ENCODE measurements at places on chromosomes 6 and 20.

DNA sequence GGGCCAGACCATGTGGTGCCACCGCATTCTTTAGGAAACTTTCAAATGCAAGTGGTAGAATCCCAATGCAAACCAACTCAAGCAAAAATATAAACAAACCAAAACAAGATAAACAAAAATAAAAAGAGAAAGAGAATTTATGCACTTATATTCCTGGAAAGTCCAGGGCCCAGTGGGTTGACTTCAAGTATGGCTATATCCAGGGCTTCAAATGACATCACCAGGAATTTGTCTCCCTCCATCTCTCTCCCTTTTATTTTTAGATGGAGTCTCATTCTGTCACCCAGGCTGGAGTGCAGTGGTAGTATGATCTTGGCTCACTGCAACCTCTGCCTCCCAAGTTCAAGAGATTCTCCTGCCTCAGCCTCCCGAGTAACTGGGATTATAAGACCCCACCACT, 56.1 kb upstream of the PNRC1 start:
- DNase-seq: no peak

GRCh38 chr20:20734475-20734948, 22.1 kb upstream of the RALGAPA2 start:
- no peak for DNase-seq

DNA sequence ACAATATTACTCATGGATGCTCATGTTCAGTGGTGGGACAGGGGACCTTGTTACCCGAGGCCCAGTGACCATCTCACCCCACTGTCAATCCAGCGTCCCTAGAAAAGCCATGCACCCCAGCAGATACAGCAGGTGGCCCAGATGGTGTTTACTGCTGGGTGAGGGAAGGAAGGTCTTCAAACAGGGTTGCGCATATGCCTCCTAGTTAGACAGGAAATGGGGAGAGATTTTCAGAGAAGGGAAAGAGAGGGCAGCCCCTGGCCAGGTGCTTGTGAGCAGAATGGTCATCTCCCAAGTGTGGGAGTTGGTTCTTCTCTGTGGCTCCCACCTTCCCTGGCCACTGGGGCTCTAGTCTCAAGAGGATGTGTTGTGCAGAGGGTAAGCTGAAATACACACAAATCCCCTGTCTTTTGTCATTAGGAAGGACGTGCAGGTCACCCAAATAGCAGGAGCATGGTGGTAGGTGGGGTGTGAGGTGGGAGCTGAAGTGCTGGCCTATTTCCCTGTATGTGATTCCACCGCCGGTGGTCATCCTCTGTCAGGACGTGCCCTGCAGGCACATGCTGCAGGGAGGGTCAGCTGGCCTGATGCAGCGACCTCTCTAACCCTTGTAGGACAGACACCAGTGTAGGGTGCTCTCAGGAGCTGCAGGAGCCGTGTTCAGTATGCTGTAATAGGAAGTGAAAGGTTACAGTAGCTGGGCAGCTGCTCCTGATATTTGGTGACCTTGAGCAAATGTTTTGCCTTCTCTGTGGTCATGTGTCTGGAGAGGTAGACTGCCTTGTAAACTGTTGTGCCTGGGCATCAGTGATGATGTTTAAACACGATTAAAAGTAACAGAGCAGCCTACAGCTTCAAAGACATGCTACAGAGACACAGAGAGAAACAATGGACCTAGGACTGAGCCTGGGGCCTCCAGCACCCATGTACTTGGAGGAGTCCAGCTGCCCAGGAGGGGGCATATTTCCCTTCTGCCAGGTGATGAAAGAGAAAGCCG, 3.2 kb upstream of the CST3 start:
- no peak for DNase-seq

- DNase-seq: no peak
These were observed 19.3 kb upstream of the ZNF831 start for GRCh38 chr20:59144179-59144830.

All from hindlimb muscle (tissue), 1 donor.